Stimulated activated CD8-positive, alpha-beta memory T cell treated with anti-CD3 and anti-CD28 coated beads, Interleukin-7, amount 100 ng/mL, for 48 hours (primary cell): ENCODE measurements at places on chromosomes 6 and 20.

DNA sequence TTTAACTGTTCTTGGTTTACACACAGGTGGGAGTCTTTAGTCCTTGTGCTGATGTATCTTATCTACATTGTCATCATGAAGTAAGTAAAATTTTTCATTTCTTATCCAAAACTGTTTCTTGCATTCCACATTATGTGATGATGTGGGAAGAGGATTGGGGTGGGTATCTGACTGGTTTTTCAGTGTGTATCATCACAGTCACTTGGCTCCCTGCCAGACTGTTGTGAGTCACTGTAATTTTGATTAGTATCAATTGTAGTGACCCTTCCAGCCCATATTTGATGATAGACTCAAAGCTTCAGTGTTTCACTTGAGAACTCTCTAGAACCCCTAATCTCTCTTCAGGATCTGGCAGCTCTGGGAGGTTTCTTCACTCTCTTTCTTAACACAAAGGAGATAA is 84.5 kb upstream of the RIN2 start:
- no peak for DNase-seq

GRCh38 chr6:130043344-130043743 is 25.0 kb downstream of the L3MBTL3 start:
- DNase-seq = no peak

DNA sequence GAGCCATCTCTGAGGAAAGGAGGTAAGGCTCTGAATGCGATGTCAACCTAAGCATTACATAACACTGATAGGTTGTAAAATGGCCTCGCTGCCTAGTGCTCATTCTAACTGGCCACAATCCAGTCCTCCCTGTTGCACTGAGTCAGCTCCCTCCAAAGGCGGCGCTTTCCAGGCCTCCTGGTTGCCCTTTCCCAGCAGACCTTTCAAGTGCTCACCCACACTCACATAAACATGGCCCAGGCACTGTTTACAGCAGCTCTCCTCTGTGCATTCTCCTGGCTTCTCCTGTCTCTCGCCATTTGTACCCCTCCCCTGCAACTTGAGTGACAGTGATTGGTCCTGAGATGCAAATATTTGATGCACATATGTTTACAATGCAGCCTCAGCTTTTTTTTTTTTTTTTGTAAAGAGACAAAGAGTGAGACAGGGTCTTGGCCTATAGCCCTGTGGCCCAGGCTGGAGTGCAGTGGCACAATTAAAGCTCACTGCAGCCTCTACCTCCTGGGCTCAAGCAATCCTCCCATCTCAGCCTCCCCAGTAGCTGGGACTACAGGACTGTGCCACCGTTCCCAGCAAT is 36.8 kb upstream of the PRND start:
- no peak for DNase-seq

DNA sequence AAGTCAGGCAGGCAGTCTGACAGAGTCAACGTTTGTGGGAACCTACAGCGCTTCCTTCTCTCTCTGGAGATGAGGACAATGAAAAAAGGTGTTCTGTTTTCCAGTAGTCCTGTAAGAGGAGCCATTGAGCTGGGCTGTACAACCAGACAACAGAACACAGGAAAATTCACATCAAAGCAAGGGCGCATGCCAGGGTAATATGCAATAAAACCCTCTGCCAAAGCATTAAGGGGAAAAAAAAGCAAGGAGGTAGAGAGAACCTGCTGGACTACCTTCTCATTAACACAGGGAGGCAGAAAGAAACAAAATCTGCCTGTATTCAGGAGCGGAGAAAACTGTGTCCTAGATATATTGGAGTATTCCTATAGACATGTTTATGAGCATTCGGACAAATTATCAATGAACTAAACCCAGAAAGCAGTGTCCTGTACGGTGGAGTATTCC is 1.3 kb downstream of the RNF24 start:
- no peak for DNase-seq

DNA sequence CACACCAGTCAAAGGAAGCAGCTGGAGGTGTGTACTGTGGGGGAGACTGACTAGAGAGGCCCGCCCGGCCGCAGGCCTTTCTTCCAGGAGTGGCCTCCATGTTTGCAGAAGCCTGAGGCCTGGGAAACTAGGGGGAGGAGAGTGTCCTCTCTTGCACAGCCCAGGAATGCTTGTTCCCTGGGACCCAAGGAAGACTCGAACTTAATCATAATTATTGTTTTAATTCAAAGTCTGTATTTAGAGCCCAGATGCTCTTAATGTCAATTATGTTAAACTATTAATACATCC is 23.1 kb downstream of the BNIP5 start:
- no peak for DNase-seq

GRCh38 chr6:138726066-138726756 is 47.4 kb upstream of the CCDC28A start:
- no peak for DNase-seq

GRCh38 chr20:19427913-19428312 is 215.5 kb downstream of the SLC24A3 start:
- no peak for DNase-seq

DNA sequence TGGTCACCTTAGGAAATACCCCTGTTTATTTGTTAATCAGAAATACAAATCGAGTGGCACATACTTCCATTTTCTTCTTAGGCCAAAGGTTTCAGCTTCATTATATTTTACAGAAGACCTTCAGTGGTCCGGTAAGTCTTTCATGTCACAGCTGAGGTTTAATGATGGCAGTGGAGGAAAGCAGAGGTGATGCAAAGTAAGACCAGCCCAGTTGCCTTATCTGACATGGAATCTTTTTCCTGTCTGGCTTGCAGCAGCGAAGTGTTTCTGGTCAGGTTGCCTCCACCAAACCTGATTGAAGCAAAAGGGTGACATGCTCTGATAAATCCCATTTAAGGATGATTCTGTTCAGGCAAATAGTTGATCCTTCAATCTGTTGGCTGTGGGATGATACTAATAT is 100.0 kb downstream of the PRDM1 start:
- DNase-seq = no peak

GRCh38 chr6:125406741-125407140 is 105.0 kb upstream of the HDDC2 start:
- DNase-seq = no peak

- DNase-seq = no peak
Measured at GRCh38 chr6:89711801-89712200, 73.3 kb upstream of the LYRM2 start.

GRCh38 chr20:2304180-2304579 is 8.4 kb downstream of the TGM3 start:
- no peak for DNase-seq

DNA sequence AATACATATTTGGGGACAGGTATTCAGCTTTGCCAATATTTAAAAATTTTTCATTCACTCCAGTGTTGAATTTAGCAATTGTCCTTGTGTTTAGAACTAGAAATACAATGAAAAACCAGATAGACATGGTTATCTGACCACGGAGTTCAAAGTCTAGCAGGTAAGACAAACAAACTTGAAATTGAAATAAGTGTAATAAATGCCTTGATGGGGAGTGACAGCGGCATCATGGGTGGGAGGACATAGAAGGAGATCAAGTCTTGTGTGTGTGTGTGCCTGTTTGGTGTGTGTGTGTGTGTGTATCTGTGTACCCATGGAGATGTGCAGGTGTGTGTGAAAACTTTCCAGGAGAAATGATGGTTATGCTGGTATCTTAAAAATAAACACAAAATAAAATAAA is 750.0 kb upstream of the CITED2 start:
- DNase-seq = no peak

GRCh38 chr6:76703285-76703684 is 630.8 kb upstream of the IMPG1 start:
- DNase-seq = no peak

DNA sequence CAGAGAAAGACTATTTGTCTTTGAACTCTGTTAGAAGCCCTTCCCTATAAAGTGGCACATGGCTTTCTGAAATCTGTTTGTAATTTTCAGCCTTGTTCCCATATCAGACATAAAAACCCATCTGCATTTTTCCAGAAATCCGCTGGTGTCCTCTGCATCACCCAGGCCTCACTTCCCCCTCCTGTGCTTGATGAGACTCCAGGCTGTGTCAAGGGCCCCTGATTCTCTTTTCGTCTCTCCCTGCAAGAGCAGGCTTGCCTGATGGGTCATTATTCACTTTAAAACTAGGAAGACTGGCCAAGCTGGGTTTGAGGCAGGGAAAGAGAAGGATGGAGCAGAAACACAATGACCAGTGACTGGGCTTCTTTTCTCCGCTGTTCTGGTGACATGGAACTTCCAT is 10.6 kb upstream of the PROKR2 start:
- no peak for DNase-seq

- no peak for DNase-seq
Measured at GRCh38 chr20:24816431-24816830, 132.6 kb upstream of the CST7 start.

DNA sequence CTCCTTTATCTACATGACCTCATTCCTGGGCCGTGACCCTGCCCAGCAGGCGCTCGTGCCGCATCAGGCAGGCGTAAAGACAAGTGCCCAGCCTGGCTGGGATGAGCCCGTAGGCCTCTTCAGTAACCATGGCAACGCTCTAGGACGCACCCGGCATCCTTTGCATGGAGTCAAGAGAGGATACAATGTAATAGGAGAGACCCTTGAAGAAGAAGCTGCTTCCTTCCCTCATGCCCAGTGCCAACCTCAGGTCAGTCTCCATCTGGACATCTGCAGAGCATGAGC is 5.0 kb upstream of the LSM14B start:
- no peak for DNase-seq

DNA sequence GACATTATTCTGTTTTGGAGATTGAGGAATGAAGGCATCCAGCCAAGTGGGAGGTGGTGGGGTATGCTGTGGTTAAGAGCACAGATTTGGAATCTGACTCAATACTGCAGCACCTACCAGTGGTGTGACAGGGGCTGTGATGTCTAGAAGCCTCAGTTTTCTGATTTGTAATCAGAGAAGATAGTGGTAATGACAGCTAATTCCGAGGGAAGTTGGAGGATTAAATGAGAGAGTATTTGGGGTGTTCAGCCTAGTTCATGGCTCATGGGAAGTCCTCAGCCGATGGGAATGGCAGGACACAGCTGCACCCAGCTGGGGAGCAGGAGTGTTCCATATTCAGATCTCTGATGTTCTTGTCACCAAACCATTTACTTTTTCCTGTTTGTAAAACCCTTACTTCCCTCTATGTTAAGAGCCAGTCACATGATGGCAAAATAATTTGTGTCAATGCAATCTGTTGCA is 9.3 kb downstream of the SLC9A8 start:
- no peak for DNase-seq

- DNase-seq = no peak
Measured at GRCh38 chr20:45892049-45892825, 1.1 kb downstream of the CTSA start.

DNA sequence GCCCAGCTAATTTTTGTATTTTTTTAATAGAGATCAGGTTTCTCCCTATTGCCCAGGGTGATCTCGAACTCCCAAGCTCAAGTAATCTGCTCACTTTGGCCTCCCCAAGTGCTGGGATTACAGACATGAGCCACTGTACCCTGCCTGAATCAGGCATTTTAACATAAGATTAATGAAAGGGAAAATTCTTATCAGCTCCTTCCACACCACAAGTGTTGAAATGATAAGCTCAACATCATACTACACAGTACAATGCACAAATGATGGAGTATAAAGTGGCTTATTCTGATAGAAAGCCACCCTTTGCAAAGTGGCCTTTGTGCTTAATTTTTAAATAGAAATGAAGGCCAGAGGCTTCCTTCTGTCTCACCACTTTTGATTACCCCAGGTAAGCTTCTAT is 71.3 kb upstream of the MCHR2 start:
- no peak for DNase-seq

- no peak for DNase-seq
Measured at GRCh38 chr20:6614836-6615235, 152.7 kb upstream of the BMP2 start.

GRCh38 chr6:30721198-30722024 is 1.3 kb downstream of the TUBB start:
- DNase-seq = peak; percentile 89

DNA sequence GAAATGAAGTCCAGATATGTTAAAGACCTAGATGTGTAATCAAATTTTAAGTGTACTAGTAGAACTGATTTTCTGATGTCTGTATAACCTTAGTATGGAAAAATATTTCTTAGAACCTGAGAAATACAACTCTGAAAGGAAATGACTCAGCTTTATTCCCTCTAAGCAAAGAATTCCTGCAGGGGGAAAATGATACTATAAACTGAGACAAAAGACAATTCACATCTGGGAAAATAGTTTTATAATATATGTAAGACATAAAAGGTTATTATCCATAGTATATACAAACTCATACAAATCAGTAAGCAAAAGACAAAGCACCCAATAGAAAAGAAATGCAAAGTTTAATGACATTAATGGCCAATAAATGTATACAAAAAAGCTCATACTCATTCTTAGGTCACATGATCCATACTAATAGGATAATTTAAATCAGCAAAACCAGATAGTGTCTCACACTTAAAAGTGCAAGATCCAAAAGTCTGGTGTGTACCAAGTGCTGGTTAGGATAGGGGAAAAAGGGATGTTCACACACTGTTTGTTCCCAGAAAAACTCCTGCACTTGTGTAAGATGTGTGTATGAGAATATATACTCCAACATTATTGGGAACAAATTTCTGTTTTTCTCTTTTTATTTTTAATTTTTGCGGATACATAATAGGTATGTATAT is 22.6 kb downstream of the RNF217 start:
- DNase-seq = no peak

DNA sequence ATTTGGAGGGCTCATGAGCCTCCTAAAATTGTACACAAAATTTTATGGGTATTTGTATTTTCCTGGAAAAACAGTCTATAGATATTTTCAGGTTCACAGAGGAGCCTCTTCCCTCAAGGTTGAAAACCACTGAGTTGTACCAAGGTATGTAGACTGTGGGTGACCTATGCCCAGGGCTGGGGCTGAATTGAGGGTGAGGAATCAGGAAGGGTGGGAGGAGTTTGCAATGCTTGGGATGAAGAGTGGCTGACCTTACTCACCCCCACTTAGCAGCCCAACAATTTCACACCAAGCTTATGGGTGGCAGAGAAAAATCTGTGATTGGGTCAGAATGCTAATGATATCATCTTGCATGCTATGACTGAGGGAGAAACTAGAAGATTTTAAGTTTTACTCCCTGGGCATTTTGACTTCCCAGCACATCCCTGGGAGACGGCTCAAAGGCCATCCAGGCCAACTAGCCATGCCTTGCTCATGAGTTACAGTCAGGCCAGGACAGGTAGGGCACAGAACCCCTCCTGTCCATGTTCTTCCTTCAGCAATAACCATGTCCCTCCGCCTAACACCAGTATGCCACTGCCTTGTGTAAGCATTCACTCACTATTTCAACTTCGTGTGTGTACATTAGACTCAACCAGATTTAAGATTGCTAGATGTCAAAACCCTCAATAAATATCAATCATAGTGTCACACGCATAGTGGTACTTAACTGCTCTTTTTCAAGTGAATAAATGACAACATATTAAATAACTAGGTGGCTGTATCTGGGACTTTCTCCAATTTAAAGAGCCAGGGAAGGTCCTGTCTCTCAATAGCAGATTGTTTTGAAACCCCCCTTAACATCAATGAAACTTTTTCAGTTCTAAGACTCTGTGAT is 16.6 kb downstream of the ADTRP start:
- DNase-seq = no peak

DNA sequence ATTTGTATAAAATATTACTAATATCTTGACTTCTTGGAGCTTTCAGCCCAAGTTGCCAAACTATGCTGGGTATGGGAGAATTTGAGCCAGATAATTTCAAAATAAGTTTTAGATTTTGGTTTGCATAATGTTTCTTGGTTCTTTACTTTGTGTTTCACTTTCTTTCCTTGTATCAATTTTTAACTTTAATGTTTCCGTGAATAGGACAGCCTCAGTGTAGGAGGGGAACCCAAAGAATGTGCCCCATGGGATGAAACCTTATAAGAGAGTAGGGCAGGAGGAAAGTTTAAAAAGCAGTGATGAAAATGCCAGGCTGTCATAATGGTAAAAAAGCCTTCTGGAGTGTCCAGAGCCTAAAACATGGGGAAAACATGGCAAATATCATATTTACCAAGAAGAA is 252.4 kb upstream of the IRAK1BP1 start:
- DNase-seq = no peak
